Posterior vena cava (tissue), 2 donors: ENCODE measurements at places on chromosomes 1 and 21. TPM values are rescaled to one million over a fixed set of nuclear protein-coding genes. Genes with fewer than 3 reads are reported as not detected.

- DNase-seq, result peak; percentile 40
Measured at GRCh38 chr21:42027822-42028765, 17.9 kb upstream of the ZBTB21 start.

FMOD gene
- total RNA-seq, result 216 TPM

GRCh38 chr1:22326931-22327330 is 124.7 kb upstream of the ZBTB40 start:
- peak; percentile 53 for DNase-seq

- no peak for DNase-seq
Measured at GRCh38 chr1:166933633-166934032, 41.7 kb downstream of the ILDR2 start.

FAM110D gene
- 4.5 TPM for total RNA-seq

GRCh38 chr1:216958569-216958968 is 235.3 kb upstream of the ESRRG start:
- DNase-seq, result no peak

DNA sequence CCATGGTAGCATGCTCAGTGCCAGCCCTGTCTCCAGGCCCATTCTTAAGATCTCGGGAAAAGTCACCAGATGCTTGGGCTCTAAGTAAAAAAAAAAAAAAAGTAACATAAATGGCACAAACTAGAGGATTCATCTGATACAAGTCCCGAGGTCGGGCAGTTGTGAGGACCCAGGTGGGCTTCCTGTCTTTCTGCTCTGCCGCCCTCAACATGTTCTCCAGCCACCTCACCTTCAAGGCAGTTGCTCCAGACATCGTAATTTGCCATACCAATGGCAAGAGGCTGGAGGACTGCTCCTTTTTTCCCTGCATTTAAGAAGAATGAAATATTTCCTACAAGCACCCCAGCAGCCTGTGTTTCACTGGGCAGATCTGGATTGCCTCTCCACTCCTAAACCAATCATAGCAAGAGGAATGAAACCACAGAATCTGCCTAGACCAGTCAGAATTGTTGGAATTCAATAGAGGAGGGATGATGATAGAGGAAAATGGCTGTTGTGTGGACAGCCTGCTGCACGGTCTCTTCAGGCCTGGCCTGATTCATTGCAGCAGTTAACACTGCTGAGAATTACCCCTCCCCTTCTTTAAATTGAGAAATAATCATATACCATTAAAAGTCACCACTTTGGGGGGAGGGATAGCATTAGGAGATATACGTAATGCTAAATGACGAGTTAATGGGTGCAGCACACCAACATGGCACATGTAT is 5.4 kb downstream of the HMGN2 start:
- DNase-seq, result no peak

- no peak for DNase-seq
Measured at GRCh38 chr1:101632548-101633272, 364.0 kb downstream of the OLFM3 start.

MRPL9 gene
- 46.3 TPM for total RNA-seq

GRCh38 chr1:204313675-204314074 is 46.1 kb downstream of the PLEKHA6 start:
- no peak for DNase-seq

DNA sequence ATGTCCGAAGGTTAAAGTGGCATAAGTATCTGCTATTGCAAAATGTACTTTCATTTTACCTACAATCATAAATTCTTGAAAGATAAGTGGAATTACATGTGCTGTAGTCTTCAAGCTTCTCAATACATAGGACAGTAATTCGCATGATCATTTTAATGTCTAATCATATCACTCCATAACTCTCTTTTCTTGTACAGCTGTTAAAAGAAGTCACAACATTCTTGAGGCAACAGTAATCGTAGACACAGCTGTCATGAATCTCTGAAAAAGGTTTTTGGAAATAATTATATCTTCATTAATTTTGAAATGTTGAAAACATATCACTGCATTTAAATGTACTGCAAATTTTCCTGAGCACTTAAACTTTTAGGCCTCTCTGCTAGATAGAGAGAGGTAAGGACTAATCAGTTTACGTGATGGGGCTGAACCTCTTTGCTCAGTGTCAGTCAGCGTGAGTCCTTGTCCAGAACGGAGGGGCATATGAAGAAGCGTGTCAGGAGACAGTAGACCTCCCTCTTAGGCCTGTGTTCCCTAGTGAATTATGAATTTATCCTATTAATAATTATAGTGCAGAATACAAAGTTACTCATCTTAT is 133.4 kb downstream of the NEK7 start:
- no peak for DNase-seq

DNA sequence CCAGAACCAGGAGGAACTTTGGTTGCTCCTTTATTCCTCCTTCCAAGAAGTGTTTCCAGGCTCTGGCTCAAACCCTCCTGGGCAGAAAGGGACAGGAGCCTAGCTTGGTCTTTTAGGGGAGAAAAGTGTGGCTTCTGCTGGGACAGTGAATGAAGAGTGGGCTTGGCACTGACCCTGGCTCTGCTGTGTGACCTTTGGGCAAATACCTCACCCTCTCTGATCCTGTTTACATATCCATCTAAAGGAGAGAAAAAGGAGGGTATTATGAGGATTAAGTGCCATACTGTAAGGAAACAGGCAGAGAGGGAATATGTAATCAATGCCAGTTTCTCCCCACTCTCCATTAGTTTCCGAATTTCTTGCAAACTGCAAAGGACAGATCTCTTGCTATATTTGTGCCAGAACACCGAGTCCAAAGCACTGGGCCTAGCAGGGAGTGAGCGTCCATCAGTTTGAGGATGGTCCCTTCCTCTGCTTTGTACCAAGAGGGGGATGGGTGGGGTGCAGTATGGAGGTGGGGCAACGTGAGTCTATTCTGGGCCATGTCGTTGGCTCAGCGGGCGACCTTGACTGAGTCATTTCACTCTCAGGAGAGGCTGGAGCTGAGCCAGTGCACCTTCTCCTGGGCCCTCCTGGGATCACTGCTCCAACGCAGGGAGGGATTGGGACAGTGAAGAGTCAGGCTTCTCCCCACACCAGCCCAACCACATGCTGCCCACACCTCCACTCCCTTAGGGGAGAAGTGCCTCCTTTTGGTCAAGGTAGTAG is 38.4 kb downstream of the IGSF21 start:
- no peak for DNase-seq

DNA sequence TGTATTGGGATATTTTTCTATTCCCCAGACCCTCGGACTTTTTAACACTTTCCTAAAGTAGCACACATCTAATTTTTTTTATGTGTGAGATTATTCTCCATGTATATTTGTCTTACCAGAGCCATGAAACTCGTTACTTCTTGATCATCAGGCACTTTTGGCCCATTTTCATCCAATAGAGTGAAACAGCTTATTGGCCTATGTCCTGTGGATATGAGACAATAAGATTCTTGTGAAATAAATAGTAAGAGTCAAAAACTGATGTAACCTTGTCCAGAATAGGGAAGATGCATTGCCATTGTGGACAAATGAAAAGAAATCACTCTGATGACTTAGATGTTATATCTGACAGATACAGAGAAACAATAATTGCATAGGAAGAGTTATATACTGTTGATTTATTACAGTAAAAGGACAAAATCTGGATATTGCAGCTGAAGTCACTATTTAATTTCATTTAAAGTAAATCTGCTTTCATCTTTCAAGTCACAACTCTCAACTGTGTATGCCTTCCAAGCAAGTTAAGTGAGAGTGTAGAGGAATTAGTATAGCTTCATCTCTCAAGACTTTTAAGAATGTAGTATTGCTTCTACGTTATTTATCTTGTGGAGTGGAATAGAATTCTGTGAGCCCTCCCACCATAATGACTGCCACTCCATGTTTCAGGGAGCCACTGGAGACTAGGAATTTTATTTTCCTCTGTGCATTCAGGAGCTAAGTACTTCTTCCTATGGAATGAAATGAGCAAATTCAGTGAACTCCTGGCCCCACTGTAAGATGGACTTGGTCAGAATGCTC is 86.9 kb downstream of the ADAMTS1 start:
- no peak for DNase-seq

LINGO4 gene
- not detected for total RNA-seq

ERICH3 gene
- 0.19 TPM for total RNA-seq

DNA sequence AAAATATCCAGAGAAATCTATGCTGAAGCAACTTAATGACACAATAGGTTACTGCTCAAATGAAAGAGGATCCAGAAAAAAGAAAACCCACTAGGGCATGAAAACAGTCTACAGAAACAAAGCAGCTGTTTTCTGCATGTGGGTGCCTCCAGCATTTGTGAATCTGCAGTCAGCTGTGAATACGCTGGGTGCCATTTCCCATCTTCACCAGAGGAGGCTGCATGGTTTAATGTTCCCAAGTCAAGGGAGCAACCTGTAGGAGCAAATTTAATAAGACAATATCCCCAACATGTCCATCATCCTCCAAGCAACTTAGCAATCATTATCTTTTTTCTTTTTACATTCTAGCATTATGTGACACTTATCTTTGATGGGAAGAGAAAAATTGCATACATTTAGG is 396.6 kb downstream of the BRINP2 start:
- no peak for DNase-seq

PRAMEF8 gene
- total RNA-seq, result not detected

DNA sequence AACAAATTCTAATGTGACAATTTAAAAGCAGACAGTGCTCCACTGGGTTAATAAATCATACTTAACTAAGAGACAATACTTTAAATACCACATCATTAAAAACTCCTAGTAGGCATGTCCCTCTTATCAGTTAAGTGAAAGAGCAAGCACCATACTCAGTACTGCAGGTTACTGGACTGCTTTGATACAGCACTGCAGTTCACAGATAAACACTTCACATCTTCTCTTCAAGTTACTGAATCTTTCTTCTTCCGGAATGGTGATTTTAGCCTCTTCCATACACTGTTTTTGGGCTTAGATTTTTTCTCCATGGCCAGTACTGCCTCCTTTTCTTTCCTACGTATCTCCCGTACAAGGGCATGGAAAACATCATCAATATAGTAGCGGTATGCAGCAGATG is 11.0 kb downstream of the RIT1 start:
- no peak for DNase-seq

MIXL1 gene
- not detected for total RNA-seq

RHD gene
- not detected for total RNA-seq

TRAF5 gene
- total RNA-seq, result 45.1 TPM

GRCh38 chr1:67166196-67166595 is at the start of gene IL23R:
IL23R (plus strand) TSS chr1:67166454; CDS start chr1:67168121, 1,667 bp downstream.
- no peak for DNase-seq

SYCP1 gene
- total RNA-seq, result not detected

RIMS3 gene
- total RNA-seq, result 8.2 TPM

GRCh38 chr1:92485381-92486250 is 1.1 kb downstream of the GFI1 start:
- DNase-seq, result peak; percentile 86

- no peak for DNase-seq
Measured at GRCh38 chr21:38626306-38626705, 128.0 kb upstream of the ERG start.

- no peak for DNase-seq
Measured at GRCh38 chr1:65625528-65625927, 167.2 kb upstream of the PDE4B start.

DNA sequence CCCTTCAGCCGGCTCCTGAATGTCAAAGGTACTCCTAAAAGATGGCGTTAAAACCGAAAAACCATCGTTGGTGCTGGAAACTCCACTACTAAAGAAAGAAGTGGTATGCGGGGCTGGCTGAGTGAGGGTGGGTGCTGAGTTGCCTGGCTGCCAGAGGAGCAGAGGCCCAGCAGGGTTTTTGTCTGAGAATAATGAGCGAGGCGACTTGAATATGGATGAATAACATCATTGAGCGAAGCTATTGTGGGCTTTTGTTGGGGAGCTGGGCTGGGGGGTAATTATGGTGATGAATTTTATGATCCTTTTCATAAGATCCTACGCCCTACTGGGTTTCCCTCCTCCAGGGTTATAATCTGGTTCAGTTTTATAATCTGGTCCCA is 2.0 kb downstream of the PDPN start:
- no peak for DNase-seq

- DNase-seq, result no peak
Measured at GRCh38 chr1:246350745-246351144, 156.3 kb downstream of the SMYD3 start.

- no peak for DNase-seq
Measured at GRCh38 chr1:13753636-13754402, 53.8 kb downstream of the PRDM2 start.

- DNase-seq, result no peak
Measured at GRCh38 chr1:223006371-223006770, 136.7 kb downstream of the TLR5 start.

PGLYRP4 gene
- total RNA-seq, result not detected

GRCh38 chr1:8040586-8040985 is 14.5 kb upstream of the ERRFI1 start:
- peak; percentile 90 for DNase-seq

AGBL4 gene
- not detected for total RNA-seq

DNA sequence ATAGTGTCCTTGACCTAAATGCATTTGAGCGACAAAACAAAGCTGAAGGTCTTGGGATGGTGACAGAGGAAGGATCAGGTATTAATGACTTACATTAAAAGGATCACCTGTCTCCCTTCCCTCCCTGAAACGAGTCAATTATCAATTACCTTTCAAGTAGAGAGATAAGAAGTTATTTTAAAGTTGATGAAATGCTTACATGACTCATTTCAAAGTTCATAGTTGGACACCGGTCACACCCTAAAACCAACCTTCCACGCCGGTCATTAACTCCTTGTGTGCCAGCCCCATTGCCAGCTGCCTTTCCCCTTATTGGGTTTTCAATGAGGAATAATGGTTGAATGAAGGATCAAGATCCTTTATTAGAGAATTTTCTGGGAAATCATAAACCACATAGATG is 129.8 kb downstream of the ZP4 start:
- DNase-seq, result no peak

- no peak for DNase-seq
Measured at GRCh38 chr1:176779992-176780328, 317.0 kb downstream of the PAPPA2 start.

- DNase-seq, result no peak
Measured at GRCh38 chr1:205013683-205014367, 29.2 kb upstream of the CNTN2 start.

PDPN gene
- 28.5 TPM for total RNA-seq

LCA5L gene
- total RNA-seq, result 1.7 TPM

DNA sequence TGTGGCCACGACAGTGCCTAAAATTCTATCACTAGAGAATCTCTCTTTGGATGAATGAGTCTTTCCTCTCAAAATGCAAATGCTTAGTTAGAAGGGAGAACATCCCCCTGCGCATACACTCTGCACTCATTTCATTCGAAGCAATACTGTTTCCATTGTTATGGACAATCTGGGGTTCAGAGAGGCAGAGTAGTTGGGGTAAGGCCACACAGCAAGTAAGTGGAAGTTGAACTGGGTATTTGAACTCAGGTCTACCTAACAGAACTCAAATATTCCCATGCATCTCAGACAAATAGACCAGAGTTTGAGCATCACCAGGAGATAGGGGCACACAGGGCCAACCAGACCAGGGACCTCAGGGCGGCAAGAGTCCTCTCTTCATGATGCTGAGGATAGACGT is 25.5 kb downstream of the RAP1GAP start:
- no peak for DNase-seq

TFF2 gene
- not detected for total RNA-seq

GRCh38 chr21:27741736-27742135 is 774.8 kb upstream of the ADAMTS5 start:
- DNase-seq, result no peak
